Endothelial cell (in vitro differentiated cells): ENCODE measurements at places on chromosomes 7 and 10. TPM values are rescaled to one million over a fixed set of nuclear protein-coding genes. Genes with fewer than 3 reads are reported as not detected.

DNA sequence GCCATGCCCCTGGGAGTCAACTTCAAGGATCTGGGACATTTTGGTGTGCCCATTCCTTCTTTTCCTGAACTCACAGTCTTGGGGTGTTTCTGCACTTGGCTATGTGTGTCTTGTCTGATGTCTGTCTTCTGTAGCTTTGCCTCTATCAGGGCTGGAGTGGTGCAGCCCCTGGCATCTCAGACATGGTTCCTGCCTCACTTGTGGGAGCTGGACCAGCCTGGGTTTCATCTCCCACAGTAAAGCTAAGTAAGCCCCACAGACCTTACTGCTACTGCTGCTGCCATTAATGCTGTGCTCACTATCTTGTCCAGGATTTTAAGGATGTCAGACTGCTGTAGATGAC lies 59.0 kb downstream of the ADCYAP1R1 start:
- DNase-seq, result no peak

- no peak for DNase-seq
Measured at GRCh38 chr7:79421751-79422150, 31.7 kb downstream of the MAGI2 start.

- DNase-seq, result no peak
Measured at GRCh38 chr10:35375091-35375765, 38.9 kb downstream of the CCNY start.

CTAGE4 gene
- total RNA-seq, result 3.3 TPM

DNA sequence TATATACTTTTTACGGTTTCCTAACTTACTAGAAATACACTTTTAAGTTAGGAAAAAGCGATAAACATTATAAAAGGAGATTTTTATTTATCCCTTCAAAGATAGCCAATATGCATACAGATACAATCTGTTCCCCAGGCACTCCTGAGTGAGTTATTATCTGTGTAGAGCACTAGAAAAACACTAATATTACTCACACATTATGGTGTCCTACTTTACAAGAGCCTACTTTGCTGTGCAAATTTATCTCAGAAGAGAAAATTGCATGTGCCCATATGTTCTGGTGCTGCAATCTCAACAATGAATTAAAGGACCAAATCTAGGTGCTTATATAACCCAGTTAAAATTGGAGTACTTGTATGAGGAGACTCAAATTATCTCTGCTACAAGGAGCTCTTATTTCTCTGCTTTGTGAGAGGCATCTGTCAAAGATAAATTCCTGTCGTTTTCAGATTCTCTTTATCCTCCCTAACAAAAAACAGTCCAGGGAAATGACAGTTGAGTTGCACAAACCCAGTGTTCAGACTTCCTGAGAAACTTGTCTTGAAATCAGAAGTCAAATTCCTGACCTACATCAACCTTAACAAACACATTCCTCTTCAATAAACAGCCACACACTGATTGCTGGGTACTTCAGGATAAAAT lies 28.9 kb downstream of the CPA1 start:
- DNase-seq, result no peak
